ENCODE measurements at places on chromosomes 1 and 21. TPM values are rescaled to one million over a fixed set of nuclear protein-coding genes. Genes with fewer than 3 reads are reported as not detected.

MDM4 gene
- 75.5 TPM for total RNA-seq

SELL gene
- total RNA-seq = 117 TPM

SERPINC1 gene
- not detected for total RNA-seq

BARHL2 gene
- not detected for total RNA-seq

PODN gene
- total RNA-seq = not detected

SPATA17 gene
- not detected for total RNA-seq

KRTAP12-2 gene
- total RNA-seq = not detected

- H3K4me3 ChIP-seq = no peak overlapping the region
- H3K4me1 ChIP-seq = peaks cover 88% of the 10 kb centered on the region
- no peak for DNase-seq
- H3K36me3 ChIP-seq = peaks cover 53% of the 10 kb centered on the region
Measured at GRCh38 chr1:221724931-221725605, 16.8 kb downstream of the DUSP10 start.

- no peak overlapping the region for H3K27ac ChIP-seq
- H3K4me1 ChIP-seq = no peaks in the 10 kb centered on the region
- no peaks in the 10 kb centered on the region for H3K36me3 ChIP-seq
Measured at GRCh38 chr1:41390166-41390565, 28.9 kb downstream of the FOXO6 start.

DNA sequence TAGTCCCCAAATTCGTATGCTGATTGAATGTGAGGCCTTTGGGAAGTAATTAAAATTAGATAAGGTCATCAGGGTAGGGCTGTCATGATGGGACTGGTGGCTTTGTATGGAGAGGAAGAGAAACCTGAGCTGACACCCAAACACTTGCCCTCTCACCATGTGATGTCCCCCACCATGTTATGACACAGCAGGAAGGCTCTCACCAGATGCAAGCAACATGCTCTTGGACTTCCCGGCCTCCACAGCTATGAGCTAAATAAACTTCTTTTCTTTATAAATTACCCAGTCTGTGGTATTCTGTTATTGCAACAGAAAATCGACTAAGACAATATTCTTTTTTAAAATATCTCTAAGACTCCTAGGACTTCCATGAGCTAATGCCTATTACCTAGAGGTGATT lies 43.6 kb upstream of the GUCA2B start:
- no peak overlapping the region for H3K4me3 ChIP-seq
- no peak for DNase-seq
- peaks cover 3% of the 10 kb centered on the region for H3K27me3 ChIP-seq
- no peak overlapping the region for H3K27ac ChIP-seq

- peaks cover 20% of the 10 kb centered on the region for H3K36me3 ChIP-seq
- H3K27me3 ChIP-seq = no peaks in the 10 kb centered on the region
- DNase-seq = no peak
- H3K27ac ChIP-seq = no peak overlapping the region
- no peaks in the 10 kb centered on the region for H3K4me1 ChIP-seq
Measured at GRCh38 chr1:235783148-235783776, 83.4 kb downstream of the LYST start.

- H3K4me1 ChIP-seq = no peaks in the 10 kb centered on the region
- H3K36me3 ChIP-seq = no peaks in the 10 kb centered on the region
- no peak overlapping the region for H3K27ac ChIP-seq
- H3K4me3 ChIP-seq = no peak overlapping the region
- H3K27me3 ChIP-seq = no peaks in the 10 kb centered on the region
Measured at GRCh38 chr1:175862408-175862807, 119.0 kb upstream of the TNR start.

DNA sequence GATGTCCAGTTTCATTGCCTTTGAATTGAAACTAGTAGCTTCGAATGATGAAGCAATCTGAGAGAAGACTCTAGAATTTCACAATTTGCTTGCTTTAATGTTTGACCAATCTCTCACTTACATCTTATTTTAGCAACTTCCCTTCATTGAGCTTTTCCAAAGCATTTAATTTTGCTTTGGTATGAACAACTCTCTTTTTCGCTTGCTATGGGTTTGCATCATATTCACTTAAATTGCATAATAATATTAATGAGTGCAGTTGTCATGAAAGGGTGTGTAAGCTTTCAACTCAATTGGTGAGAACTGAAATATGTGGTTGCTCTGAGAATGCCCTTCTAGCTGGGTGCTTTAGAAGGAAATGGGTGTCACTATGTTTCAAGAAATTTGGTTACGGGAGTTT lies 309.2 kb downstream of the HLX start:
- DNase-seq = no peak
- no peaks in the 10 kb centered on the region for H3K36me3 ChIP-seq
- H3K27ac ChIP-seq = no peak overlapping the region
- H3K4me3 ChIP-seq = no peak overlapping the region
- H3K27me3 ChIP-seq = no peaks in the 10 kb centered on the region

DNA sequence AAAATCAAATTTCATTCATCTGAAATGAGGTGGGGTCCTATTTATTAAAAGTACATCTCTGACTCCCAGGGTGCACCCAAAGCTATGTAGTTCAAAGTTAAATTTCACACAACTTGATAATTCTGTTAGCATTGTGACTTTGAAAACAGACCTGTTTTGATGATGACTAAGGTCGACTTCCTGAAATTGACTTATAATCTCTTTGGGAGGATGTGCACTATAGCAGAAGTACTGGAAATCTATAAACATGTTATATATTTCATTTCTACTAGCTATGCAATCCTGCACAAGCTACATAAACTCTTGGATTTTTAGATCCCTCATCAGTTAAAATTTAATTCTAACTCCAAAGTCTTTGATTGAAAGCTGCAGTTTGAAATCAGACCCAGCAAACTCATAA lies 507.6 kb downstream of the NEGR1 start:
- H3K27me3 ChIP-seq = no peaks in the 10 kb centered on the region
- no peak for DNase-seq
- H3K36me3 ChIP-seq = no peaks in the 10 kb centered on the region
- no peak overlapping the region for H3K4me3 ChIP-seq
- H3K27ac ChIP-seq = no peak overlapping the region

- H3K4me1 ChIP-seq = peaks cover 6% of the 10 kb centered on the region
- no peak overlapping the region for H3K27ac ChIP-seq
- no peak overlapping the region for H3K4me3 ChIP-seq
- H3K27me3 ChIP-seq = no peaks in the 10 kb centered on the region
- peaks cover 22% of the 10 kb centered on the region for H3K36me3 ChIP-seq
Measured at GRCh38 chr21:17768840-17769446, 50.2 kb downstream of the C21orf91 start.

DNA sequence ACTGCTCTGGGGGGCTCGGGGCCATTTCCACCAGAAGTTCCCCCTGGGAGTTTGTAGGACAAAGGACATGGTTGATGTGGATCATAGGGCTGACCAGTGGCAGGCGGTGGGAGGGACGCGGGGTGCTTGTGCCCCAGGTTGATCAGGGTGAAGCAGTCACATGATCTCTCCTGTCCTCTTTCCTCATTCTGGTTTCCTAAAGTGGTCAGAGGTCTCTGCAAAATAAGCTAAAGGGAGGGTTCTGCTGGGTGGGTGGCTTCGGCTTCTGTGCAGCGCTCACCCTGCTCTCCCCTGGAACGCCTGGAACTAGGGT lies 9.2 kb downstream of the PDXK start:
- H3K27me3 ChIP-seq = no peaks in the 10 kb centered on the region
- no peak for DNase-seq
- H3K4me3 ChIP-seq = peak overlapping the region; percentile 80
- peaks cover 46% of the 10 kb centered on the region for H3K4me1 ChIP-seq

- H3K27me3 ChIP-seq = no peaks in the 10 kb centered on the region
- H3K4me1 ChIP-seq = no peaks in the 10 kb centered on the region
- no peak overlapping the region for H3K27ac ChIP-seq
- H3K36me3 ChIP-seq = no peaks in the 10 kb centered on the region
- no peak for DNase-seq
- no peak overlapping the region for H3K4me3 ChIP-seq
Measured at GRCh38 chr1:47797575-47797974, 199.6 kb downstream of the TRABD2B start.

GRCh38 chr21:41752231-41752681 lies 14.6 kb downstream of the RIPK4 start:
- no peak for DNase-seq
- no peaks in the 10 kb centered on the region for H3K4me1 ChIP-seq
- H3K27ac ChIP-seq = no peak overlapping the region
- no peaks in the 10 kb centered on the region for H3K36me3 ChIP-seq

- peaks cover 56% of the 10 kb centered on the region for H3K36me3 ChIP-seq
- no peak overlapping the region for H3K4me3 ChIP-seq
- H3K27me3 ChIP-seq = no peaks in the 10 kb centered on the region
- H3K4me1 ChIP-seq = peaks cover 57% of the 10 kb centered on the region
- no peak for DNase-seq
Measured at GRCh38 chr21:34112316-34113033, 39.1 kb downstream of the MRPS6 start.

- H3K27ac ChIP-seq = no peak overlapping the region
- no peaks in the 10 kb centered on the region for H3K27me3 ChIP-seq
- DNase-seq = no peak
- H3K4me3 ChIP-seq = no peak overlapping the region
Measured at GRCh38 chr1:214321705-214322453, 40.9 kb downstream of the SMYD2 start.

DNA sequence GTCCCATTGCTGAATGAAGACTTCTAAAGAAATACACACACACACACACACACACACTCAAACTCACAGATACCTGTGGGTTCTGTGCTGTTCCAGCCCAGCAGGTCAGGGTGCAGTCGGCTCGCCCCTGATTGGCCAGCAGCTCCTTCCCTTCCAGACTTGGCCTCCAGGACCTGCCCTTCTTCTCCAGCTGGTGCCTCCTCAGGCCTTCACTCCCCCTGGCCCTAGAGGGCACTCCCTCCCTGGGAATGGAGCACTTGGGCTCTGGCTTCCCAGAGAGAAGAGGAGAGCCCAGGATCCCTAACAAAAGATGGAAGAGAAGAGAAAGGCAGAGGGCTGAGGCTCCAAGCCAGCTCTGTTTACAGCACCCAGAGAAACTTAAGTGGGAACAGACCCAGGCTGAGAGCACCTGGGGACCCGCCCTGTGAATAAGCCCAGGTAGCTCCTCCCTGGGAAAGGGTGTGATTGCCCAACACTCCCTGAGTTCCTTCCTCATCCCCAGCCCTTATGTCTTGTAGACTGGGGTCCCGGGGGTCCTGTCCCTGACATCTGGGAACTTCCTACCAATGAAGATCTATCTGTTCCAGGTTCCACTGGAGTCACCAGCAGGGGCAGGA lies at the start of gene PGLYRP3:
Gene PGLYRP3 (minus strand): TSS at position 383 of the 617 bp plus-strand sequence. CDS start 2,287 bp downstream, outside the sequence.
- no peaks in the 10 kb centered on the region for H3K4me1 ChIP-seq
- no peak within 1 kb of the TSS for H3K4me3 ChIP-seq
- H3K27me3 ChIP-seq = peaks cover 27% of the 10 kb centered on the region
- H3K27ac ChIP-seq = no peak within 1 kb of the TSS
- no peaks in the 10 kb centered on the region for H3K36me3 ChIP-seq
